ENCODE measurements at places on chromosomes 11 and 22. TPM values are rescaled to one million over a fixed set of nuclear protein-coding genes. Genes with fewer than 3 reads are reported as not detected.

DNA sequence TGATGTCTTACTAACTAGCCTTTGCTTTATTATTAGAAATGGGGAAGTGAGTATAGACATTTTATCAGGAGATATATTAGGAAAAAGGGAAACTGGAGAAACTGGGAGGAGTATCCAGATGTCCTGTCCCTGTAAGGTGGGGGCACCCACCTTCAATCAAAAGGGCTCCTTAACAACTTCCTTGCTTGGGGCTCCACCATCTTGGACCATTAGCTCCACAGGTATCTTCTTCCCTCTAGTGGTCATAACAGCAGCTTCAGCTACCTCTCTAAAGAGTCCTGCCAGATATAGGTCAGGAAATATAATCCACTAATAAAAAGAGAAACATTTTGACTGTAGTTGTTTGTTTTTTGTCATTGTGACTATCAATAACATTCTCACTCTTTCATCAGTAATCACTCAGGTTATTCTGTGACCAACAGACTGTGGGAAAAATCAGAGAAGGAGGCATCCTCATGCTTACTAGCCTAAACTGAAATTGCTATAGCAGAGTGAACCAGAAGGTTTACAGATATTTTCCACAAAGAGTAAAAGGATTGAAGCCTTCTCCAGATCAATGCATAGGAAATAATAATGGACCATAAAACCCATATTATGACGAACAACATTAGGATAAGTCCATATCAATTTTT is 10.4 kb downstream of the OR51B4 start:
- no peak overlapping the region for H3K27ac ChIP-seq
- no peaks in the 10 kb centered on the region for H3K4me1 ChIP-seq
- no peaks in the 10 kb centered on the region for H3K36me3 ChIP-seq
- DNase-seq = no peak
- H3K27me3 ChIP-seq = no peaks in the 10 kb centered on the region

DNA sequence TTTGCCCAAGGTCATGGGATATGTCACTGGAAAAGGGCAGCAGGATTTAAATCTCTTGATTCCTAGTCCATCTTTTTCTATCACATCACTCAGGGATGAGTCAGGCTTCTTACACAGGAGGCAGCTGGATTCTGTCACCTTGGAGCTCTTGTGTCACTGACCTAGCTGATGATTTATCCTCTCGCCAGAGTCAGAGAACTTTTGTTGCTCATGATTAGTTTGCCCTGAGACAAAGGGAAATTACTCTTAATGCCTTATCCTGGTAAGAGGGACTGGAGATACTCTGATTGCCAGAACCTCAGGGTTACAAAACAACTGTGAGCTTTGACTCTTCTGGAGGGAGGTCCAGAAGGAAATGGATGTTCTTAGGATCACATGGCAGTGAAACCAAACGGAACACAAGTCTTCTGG is 10.1 kb downstream of the COA4 start:
- no peaks in the 10 kb centered on the region for H3K27me3 ChIP-seq
- H3K4me3 ChIP-seq = no peak overlapping the region
- no peak for DNase-seq
- peaks cover 21% of the 10 kb centered on the region for H3K36me3 ChIP-seq
- H3K4me1 ChIP-seq = peaks cover 4% of the 10 kb centered on the region

DNA sequence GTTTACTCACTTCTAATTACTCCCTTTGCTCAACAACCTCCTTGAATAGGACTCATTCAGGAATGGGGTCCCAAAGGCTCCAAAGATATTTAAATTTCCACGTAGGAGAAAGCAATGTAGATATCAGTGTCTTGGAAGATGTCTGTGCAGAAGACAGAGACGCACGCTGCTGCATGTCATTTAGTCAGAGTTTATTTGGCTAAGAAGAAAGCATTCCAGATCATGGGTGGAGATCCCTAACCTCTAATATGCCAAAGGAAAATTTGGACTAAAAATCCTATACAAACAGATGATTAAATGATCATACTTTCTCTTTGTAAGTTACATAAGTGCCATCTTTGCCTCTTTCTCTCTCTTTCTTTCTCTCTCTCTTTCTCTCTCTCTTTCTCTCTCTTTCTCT is at the start of gene OR10D3:
Gene OR10D3, plus strand, starts transcription at position 278 of the 400 bp plus-strand sequence. CDS start 1,925 bp downstream, outside the sequence.
- no peak within 1 kb of the TSS for H3K27ac ChIP-seq
- no peak for DNase-seq

GRCh38 chr22:42879371-42880021 is 22.4 kb upstream of the ARFGAP3 start:
- H3K4me3 ChIP-seq = no peak overlapping the region
- no peak for DNase-seq
- H3K27me3 ChIP-seq = no peaks in the 10 kb centered on the region
- H3K36me3 ChIP-seq = peaks cover 4% of the 10 kb centered on the region
- no peaks in the 10 kb centered on the region for H3K4me1 ChIP-seq
- no peak overlapping the region for H3K27ac ChIP-seq

- H3K36me3 ChIP-seq = no peaks in the 10 kb centered on the region
- H3K4me1 ChIP-seq = peaks cover 26% of the 10 kb centered on the region
- H3K27me3 ChIP-seq = peaks cover 46% of the 10 kb centered on the region
- peak overlapping the region; percentile 10 for H3K27ac ChIP-seq
- DNase-seq = no peak
Measured at GRCh38 chr11:134032501-134033091, 36.3 kb upstream of the JAM3 start.

Gene C11orf65
- total RNA-seq = 0.70 TPM

Gene CD3G
- 0.21 TPM for total RNA-seq

Gene PRDM11
- total RNA-seq = 13.6 TPM

Gene PHETA2
- total RNA-seq = 4.1 TPM

Gene CELSR1
- total RNA-seq = 27.8 TPM
